ENCODE measurements at places on chromosomes 1 and 21. TPM values are rescaled to one million over a fixed set of nuclear protein-coding genes. Genes with fewer than 3 reads are reported as not detected.

Gene OR2AK2
- not detected for total RNA-seq

Gene MAEL
- not detected for total RNA-seq

Gene PLA2G2C
- 0.14 TPM for total RNA-seq

Gene HAPLN2
- 4.4 TPM for total RNA-seq

Data from posterior vena cava (tissue), 2 donors.